Activated CD8-positive, alpha-beta memory T cell treated with anti-CD3 and anti-CD28 coated beads for 24 hours (primary cell): ENCODE measurements at places on chromosomes 3 and 15.

GRCh38 chr3:64958199-64958843, 270.5 kb upstream of the ADAMTS9 start:
- DNase-seq, result no peak

GRCh38 chr3:183492849-183493179, 62.7 kb downstream of the KLHL6 start:
- no peak for DNase-seq

DNA sequence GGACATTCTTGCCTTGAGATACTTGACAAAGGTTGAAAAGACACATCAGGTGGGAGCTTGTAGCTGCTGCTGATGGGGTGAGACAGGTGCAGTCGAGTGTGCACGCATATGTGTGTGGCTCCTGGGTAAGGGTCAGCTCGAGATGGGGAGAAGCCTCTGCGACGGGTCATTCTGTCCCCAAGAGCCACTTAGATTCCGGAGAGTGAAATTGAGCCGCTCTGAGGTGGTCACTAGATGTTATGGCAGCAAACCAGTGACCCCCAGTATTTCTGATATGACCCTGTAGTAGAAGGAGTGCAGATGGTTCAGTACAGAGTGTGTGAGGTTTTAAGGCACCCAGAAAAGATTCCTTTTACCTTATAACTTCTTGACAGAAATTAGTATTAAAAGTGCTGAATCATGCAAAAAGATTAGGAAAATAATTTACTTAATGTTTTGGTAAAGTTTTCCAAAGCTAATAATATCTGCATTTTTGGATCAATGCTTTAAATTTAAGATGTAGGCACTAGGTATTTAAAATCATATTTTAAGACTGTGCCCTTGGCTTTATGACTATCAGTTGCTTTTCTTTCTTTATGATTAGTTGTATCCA, 241.9 kb upstream of the TOPAZ1 start:
- no peak for DNase-seq

DNA sequence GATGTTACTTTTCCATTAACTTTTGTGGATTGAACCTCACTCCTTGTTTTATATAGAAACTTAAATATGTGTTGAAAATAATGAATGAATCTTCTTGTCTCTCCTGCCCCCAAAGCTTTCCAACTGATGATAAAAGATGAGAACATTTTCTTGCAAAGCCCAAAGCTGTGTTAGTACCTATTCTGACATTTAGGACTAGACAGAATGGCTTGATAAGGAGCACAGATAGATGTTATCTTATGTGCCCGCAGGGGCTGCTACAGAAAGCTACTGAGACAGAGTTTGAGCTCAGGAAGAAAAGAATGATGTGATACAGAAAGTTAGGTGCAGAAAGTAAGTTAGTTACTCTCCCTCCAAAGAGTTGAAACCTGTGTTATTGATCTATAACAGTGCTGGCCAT, 109.4 kb upstream of the ATP11B start:
- no peak for DNase-seq

- no peak for DNase-seq
Measured at GRCh38 chr3:21750831-21751391, at the start of gene ZNF385D. ZNF385D (minus strand) TSS chr3:21751210; CDS start chr3:21750916, 294 bp downstream.

DNA sequence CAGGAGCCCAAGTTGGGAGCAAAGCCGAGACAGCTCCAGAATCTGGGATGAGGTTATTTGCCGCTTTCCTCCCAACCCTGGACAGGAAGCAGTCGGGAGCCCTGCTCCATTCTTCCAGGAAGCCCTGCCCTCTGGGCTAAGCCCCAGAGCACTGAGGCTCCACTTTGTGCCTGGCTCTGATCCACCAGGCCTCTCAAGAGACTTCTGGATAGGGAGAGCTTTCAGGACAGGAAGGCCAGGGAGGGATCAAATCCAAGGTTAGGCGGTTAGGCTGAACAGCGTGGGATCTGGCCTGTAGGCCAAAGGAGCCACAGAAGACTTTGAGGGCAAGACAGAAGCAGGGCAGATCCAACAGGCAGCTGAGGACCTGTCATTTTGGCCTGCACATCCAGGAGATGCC, 835 bp downstream of the STOML1 start:
- no peak for DNase-seq

DNA sequence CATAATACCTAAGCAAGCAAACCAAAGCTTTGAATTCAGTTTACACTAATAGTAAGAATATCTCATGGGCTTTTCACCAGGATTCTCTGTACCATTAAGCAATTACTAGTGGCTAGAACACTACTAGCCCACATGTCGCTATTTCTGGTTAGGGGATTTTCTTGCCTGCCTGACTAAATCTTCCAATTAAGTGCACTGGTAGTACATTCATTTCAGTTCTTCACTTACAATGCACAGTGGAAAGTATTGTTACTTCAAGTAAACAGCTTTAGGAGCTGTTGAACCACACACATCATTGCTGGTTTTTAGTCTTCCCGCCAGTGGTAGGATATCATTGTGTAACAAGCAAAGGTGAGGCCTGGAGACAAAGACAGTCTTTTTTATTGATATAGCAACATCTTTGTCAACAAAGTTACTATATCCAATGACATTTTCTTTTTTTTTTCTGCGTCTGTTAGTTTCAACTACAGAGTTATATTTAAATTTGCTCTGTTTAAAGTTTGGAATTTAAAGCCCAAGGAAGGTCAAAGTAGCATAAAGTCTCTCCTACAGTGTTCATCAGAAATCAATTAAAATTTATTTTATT, 826.8 kb upstream of the NR2F2 start:
- DNase-seq, result no peak

- DNase-seq, result no peak
Measured at GRCh38 chr3:151707216-151707615, 26.5 kb upstream of the AADACL2 start.

- DNase-seq, result no peak
Measured at GRCh38 chr3:98796334-98796733, 33.2 kb downstream of the ST3GAL6 start.

GRCh38 chr3:43256714-43257461, 29.5 kb upstream of the SNRK start:
- no peak for DNase-seq

DNA sequence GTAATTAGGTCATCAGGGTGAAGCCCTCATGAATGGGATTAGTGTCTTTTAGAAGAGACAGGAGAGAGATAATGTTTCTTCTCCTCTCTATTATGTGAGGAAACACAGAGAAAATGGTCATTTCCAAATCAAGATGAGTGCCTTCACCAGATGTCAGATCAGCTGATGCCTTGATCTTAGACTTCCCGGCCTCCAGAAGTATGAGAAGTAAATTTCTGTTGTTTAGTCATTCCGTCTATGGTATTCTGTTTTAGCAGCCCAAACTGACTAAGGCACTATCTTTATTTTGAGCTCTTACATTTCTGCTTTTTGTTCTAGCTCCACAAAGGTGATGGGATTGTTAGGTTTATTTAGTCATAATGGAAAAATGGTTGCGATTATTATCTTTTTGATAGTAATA, 273.2 kb upstream of the GADL1 start:
- no peak for DNase-seq

- DNase-seq, result no peak
Measured at GRCh38 chr3:121698476-121698875, 37.8 kb upstream of the HCLS1 start.

- no peak for DNase-seq
Measured at GRCh38 chr15:64535460-64536243, 75.3 kb downstream of the ZNF609 start.

- DNase-seq, result no peak
Measured at GRCh38 chr15:86373147-86373546, 293.5 kb downstream of the AGBL1 start.

- DNase-seq, result no peak
Measured at GRCh38 chr15:44570361-44570760, 33.4 kb downstream of the EIF3J start.

DNA sequence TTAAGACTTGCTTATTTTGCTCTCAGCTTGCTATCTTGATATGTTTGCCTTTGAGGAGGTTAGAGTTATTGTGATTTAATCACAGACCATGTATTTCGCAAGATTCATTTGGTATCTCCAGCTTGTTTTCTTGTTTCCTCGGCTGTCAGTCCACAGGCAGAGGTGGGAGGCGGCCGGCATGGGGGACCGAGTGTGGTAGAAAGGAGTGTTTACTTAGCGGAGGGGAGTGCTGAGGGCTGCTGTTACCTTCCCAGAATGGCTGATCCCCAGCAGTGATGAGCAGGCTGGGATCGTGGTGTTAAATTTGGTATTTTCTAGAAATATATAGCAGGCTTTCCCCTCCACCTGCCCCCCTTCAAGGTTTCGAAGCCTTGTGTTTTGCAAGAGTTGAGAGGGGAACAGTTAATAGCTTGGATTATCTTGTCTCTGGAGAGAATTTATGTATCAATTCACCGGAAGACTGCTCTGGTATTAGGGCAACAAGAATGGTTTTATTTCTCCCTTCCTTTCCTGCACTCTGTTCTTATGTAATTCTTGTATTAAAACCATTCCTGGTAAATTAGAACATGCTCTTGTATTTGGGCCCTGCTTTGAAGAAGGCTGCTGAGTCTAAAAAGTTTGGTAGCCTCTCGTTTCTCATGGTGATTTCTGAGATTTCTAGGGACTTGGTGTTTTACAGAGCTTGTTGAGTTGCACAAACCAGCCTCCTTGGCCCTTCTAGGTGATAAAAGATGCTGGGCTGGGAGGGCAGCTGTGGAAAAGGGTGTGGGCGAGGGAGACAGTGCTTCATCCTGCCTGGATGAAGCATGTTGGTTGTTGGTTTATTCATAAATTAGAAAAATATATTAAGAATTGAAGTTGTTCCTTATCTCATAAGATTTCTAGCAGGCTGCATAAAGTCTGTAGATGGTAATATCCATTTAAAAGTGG, 151.4 kb downstream of the IGF1R start:
- DNase-seq, result no peak

GRCh38 chr3:158753854-158754253, 21.6 kb upstream of the RARRES1 start:
- DNase-seq, result no peak

GRCh38 chr3:195023989-195024388, 247.0 kb downstream of the XXYLT1 start:
- no peak for DNase-seq

- DNase-seq, result no peak
Measured at GRCh38 chr3:101829874-101830273, 19.4 kb upstream of the NFKBIZ start.

- no peak for DNase-seq
Measured at GRCh38 chr3:107800710-107801109, 277.9 kb downstream of the BBX start.

GRCh38 chr3:80263260-80263659, 495.5 kb upstream of the ROBO1 start:
- DNase-seq, result no peak

- no peak for DNase-seq
Measured at GRCh38 chr3:69012800-69013252, 658 bp downstream of the EOGT start.

DNA sequence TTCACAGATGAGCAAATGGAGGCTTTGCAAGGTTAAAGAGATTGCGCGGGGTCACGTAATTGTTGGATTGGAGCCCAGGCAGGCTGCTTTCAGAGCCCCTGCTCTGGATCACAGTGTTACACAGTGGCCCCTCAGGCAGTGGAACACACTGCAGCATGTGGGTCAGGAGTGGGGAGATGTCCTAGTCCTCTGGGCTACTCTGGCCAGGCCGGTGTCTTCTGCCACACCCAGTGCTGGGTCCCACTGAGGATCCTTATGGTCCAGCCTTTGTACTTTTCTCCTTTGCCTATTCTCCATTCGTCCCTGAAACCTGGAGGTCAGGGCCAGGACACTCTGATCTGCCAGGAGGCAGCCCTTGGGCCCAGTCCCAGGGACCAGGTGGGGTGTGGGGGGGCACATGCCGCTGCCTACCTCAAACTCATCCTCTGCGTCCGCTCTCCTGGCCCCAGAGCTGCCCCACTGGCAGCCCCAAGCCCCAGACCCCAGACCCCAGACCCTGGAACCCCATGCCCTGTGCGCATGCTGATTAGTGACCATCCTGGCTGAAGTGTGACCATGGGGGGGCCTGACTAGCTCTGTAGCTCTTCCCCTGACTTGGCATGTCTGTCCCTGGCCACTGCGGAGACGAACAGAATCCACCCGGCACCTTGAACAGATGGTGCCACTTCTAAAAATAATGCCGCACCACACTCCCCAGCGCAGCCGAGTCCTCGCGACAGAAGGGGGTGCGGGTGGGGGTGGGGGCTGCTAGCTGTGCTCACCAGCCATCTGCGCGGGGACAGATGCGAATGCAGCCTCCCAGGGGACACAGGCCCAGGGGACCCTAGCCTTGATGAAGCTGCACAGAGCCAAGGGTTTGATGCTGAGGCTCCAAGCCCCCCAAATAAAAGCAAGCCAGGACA, 41.6 kb downstream of the ATP2B2 start:
- no peak for DNase-seq

- no peak for DNase-seq
Measured at GRCh38 chr3:191555037-191555436, 94.1 kb downstream of the PYDC2 start.

DNA sequence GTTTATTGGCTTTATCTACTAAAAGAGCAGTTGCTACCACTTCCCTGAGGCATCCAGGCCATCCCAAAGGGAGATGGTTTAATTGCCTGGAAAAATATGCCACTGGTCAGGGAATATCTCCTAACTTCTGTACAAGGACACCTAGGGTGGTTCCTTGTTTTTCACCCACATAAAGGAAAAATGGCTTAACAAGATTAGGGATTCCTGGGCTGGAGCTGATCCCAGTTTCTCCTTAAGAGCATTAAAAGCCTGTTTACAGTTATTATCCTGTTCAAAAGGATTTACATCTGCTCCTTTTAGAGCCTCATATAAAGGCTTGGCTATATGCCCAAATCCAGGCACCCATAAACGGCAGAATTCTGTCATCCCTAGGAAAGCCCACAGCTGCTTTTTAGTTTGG, 70.2 kb upstream of the WNT7A start:
- DNase-seq, result no peak

GRCh38 chr3:171712171-171712938, 97.9 kb downstream of the PLD1 start:
- no peak for DNase-seq

- DNase-seq, result no peak
Measured at GRCh38 chr3:195616681-195617080, 32.9 kb upstream of the APOD start.

GRCh38 chr15:100601617-100602063, 344 bp downstream of the LINS1 start:
- no peak for DNase-seq

DNA sequence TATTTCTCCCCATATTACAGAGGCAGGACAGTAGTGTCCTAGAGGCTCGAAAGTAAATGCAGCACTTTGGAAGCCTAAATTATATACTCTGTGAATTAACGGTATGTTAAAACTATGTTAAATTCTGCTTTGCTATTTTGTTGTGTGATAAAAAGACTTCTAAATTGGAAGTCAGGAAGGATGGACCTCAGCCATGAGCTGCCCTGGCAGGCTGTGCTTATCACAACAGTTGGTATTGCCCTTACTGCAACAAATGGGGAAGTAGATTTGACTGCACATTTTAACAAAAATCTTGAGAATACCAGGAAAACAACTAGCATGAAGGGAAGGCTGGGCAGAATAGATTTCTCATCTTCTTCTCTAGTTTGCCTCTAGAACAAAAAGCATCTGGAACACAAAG, 706.6 kb downstream of the SI start:
- no peak for DNase-seq
